EH (cell line): ENCODE measurements at places on chromosomes 3 and 15.

DNA sequence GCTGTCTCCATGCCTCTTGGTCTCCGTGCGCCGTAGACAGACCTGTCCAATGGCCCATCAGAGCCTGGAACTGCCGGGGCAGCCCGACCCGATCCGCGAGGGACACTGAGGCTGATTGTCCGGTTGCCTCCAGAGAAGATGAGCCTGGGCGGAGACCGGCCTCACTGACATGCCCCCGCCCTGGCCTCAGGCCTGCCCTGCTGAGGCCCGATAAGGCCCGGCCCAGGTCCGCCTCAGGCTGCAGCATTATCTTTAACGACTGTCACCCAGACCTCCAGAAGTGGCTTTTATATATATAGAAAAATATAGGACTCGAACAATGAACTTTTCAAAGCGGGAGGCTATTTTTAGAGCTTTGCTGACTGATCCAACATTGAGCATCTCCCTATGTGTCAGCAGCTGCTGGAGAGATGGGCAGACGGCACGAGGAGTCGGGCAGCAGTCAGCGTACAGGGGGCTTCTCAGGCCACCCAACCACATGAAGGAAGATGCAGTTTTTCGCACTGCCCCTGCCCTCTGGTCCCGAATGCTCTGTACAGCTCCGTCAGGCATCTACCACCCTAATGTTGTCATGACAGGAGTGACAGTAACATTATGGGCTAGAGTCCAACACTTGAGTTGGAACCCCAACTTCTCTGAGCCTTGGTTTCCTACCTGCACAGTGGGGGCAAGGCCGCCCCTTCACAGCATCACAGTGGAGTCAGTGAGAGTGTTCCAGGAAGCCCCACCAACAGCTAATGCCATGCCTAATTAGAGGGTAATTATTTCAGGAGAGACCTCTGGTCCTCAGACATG is 112.0 kb upstream of the RPL32 start:
- no peak for DNase-seq

GRCh38 chr3:21826416-21826815 is 75.4 kb upstream of the ZNF385D start:
- DNase-seq = peak; percentile 68

GRCh38 chr3:64417816-64418215 is 192.6 kb upstream of the PRICKLE2 start:
- peak; percentile 73 for DNase-seq

DNA sequence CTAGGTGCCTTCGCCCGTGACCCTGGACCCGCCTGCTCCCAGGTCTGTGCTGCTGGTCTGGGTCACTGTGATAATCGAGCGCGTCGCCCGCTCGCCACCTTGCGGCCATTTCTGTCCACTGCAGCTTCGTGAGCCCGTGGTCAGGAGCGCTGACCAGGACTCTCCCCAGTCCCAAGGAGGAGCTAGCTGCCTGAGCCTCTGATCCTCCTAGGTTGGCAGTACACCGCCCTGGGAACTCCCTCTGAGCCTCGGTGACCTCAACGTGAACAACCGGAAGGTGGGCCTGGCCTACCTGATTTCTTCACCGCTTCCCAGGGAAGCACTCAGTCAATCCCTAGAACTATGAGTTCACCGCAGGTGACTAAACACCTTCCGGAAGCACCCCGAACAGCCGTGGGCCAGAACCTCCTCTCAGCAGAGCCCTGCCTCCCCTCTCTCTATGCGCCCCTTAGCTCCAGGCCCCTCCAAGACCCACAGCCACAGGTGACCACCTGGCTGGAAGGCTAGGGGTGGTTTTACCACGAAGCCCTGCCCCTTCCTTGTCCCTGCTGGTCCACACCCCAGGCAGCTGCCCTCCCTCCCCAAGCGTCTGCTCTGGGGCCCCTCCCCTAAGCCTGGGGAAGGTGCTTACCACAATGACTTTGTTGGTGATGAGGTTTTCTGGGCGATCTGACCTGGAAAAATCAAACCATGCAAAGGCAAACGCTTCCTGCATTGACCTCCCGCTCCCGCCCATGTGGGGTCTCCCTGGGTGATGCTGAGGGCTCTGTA is 9.7 kb downstream of the PLA2G4D start:
- DNase-seq = peak; percentile 63

DNA sequence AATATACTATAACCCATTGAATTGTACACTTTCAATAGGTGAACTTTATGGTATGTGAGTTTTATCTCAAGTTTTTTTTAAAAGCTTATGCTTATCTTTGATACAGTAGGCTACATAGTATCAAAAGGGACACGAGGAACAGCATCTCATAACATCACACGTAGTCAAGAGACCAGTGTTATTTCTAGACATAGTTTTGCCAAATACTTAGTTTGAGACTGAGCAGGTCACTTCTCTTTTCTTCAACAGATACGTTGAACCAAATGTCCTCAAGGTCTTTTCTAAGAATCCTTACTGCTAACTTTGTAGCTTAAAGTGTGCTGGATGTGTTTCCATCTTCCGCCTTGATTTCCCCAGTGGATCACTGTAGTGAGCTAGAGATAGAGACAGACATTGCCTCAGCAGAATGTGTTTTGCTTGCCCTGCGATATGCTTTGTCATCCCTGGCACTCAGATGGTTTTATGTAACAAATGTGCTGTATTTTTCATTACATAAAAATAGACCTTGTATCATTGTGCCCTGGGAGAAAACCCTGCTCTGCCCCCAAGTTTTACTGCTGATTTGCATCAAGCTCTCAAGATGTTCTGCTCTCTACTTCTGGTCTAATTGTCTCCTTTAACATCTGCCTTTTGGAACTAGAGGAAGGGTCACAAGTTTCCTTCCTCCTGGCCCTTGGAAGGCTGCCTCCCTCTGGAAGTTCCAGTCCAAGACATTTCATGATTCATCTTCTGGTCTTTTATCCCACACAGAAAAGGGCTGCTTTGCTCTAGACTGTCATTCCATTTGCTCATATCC is 426.4 kb upstream of the RGMA start:
- no peak for DNase-seq

DNA sequence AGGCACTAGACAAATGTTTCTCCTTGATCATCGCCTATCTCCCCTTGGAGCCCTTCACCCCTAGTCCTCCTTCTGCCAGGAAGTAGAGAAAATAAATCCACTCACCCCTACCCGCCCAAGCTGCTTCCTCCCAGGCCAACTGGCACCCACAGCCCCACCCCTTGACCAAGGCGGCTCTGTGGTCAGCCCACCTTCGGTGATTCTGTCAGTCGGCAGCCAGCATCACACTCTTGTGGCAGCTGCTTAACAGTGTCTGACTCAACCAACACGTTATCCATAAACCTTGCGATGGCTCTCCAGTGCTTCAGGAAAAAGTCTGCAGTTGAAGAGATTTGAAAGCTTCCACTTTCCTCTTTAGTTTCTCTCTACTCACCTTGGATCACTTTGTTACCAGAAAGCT is 7.6 kb downstream of the SHF start:
- no peak for DNase-seq

GRCh38 chr3:10505050-10505790 is at the start of gene ATP2B2:
ATP2B2 (minus strand) TSS chr3:10505586; CDS start chr3:10449543, 56,043 bp downstream.
- DNase-seq = no peak

DNA sequence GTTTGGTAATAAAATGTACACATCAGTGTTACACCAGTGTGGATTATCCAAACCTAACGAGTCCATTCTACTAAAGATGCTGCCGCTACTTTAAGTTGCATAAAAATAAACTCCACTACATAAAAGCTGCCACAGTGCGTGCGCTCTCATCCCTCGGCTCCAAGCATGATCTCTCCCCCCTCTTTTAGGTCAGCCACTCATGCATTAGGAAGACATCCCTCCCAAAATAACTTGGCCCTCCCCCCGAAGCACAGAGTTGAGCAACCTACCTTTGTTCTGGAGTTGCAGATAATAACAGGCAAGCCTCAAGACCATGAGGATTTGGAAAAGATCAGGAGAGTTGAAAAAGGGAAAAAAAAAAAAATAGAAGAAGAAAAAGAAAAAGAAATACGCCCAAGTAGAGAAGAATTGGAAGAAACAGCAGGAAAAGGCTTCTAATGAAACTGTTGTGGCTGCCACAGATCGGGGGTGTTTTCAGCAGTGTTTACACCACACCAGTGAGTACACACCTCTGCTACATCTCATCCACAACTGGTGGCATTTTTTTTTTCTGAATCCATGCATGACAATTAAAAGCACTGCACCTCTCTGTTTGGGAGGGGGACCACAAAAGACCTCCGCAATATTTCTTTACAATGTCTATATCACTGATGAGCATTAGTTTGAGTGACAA is 339.2 kb downstream of the FOXP1 start:
- DNase-seq = no peak
